ENCODE measurements at places on chromosomes 4 and X.

DNA sequence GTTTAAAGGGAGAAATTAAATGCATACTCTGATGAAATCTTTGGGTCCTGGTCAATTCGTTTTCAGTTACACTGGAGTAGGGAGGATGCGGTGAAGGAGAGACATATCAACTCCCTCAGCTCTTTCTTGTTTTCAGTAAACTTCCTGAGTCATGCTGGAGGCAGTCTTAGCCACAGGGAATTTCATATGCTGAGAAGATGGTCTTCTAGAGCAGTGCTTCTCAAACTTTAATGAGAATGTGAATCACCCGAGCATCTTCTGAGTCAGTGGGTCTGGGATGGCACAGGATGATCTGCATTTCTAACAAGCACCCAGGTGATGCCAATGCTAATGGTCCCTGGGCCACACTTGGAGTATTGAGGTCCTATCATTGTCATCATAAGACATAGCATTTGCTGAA is 214.5 kb downstream of the KIT start:
- no peak for DNase-seq
- no peaks in the 10 kb centered on the region for H3K27me3 ChIP-seq
- no peak overlapping the region for H3K27ac ChIP-seq
- no peaks in the 10 kb centered on the region for H3K36me3 ChIP-seq

DNA sequence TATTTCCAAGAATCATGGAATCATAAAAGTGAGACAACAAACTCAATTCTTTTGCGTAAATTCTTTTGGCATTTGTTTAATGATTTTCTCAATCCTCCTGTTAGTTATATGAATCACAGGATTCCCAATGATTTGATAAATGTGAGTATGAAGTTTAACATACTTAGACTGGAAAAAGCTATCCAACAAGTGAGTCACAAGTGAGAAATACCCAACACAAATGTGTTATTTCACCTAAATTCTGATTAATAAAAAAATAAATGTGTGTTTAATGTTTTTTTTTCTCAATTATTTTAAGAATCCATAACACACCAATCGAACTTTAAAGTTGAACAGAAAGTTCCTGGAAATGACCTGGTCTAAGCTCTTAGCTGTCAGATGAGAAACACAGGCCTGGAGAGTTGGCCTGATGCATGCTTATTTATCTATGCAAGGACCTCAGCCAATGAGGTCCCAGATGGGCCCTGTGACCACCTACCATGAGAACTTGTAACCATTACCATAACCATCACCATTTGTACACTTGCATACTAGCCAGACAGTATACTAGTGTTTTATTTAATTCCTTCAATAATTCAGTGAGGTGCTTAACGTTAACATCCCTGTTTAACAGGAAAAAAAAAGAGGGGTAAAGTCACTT is 386.7 kb downstream of the SPRY1 start:
- no peak for DNase-seq
- no peak overlapping the region for H3K4me3 ChIP-seq
- no peaks in the 10 kb centered on the region for H3K36me3 ChIP-seq
- no peak overlapping the region for H3K27ac ChIP-seq
- H3K4me1 ChIP-seq = no peaks in the 10 kb centered on the region

- no peaks in the 10 kb centered on the region for H3K27me3 ChIP-seq
- no peaks in the 10 kb centered on the region for H3K36me3 ChIP-seq
- H3K4me1 ChIP-seq = peaks cover 16% of the 10 kb centered on the region
- DNase-seq = no peak
- no peak overlapping the region for H3K27ac ChIP-seq
Observed at GRCh38 chr4:105060628-105061027, 86.0 kb upstream of the TET2 start.

DNA sequence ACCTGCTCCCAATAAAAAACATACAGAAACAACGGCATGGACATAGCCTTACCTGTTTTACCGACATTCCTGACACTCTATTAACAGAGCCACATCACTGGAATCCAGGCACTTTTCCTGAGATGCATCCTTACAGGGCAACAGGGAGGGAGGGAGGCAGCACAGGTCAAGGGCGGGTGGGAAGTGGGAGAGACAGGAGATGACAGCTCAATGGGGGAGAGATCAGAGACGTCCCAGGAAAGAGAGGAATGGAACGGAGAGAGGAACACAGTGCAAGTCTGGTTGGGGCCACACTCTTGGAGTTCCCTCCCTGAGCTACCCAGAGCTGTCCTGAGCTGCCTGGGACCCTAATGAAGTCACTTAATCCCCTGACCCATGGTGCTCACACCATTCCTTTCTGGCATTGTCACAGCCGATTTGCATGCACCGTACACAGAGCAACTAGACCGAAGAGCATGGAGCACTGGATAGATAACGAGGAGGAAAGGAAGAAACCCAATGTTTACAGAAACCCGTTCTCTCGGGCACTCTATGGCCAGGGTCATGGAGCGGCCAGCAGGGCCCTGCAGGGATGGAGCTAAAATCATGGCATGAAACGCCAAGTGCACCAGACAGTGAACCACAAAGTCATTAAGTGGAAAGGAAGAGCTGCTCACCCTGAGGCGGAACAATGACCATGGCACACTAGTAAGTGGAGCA is 93.1 kb downstream of the NSUN7 start:
- no peak overlapping the region for H3K4me3 ChIP-seq
- H3K27me3 ChIP-seq = no peaks in the 10 kb centered on the region
- no peak for DNase-seq
- H3K36me3 ChIP-seq = no peaks in the 10 kb centered on the region
- no peaks in the 10 kb centered on the region for H3K4me1 ChIP-seq

DNA sequence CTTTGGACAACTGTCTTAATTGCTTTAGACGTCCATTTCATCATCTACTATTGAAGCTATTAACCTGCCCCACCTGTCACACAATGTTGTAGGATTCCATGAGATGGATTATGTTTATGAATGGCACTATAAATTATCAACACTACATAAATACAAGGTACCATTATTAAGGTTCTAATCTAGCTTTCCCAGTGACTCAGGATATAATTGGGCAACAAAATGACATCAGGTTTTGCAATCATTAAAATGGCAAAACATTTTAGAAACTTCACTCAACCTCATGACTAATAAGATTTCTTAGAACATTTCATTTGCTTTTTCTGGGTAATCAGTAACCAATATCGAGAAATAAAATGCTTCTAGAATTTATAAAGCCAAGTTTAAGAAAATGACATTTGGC is 9.2 kb downstream of the HOPX start:
- H3K36me3 ChIP-seq = no peaks in the 10 kb centered on the region
- no peaks in the 10 kb centered on the region for H3K4me1 ChIP-seq

GRCh38 chr4:114758066-114758465 is 159.5 kb downstream of the UGT8 start:
- H3K4me1 ChIP-seq = no peaks in the 10 kb centered on the region
- DNase-seq = no peak
- no peaks in the 10 kb centered on the region for H3K27me3 ChIP-seq
- no peak overlapping the region for H3K27ac ChIP-seq

- H3K4me3 ChIP-seq = no peak overlapping the region
- no peak for DNase-seq
- no peak overlapping the region for H3K27ac ChIP-seq
- H3K27me3 ChIP-seq = peaks cover 6% of the 10 kb centered on the region
- no peaks in the 10 kb centered on the region for H3K4me1 ChIP-seq
- H3K36me3 ChIP-seq = no peaks in the 10 kb centered on the region
Observed at GRCh38 chr4:140643571-140644055, 74.9 kb upstream of the UCP1 start.

DNA sequence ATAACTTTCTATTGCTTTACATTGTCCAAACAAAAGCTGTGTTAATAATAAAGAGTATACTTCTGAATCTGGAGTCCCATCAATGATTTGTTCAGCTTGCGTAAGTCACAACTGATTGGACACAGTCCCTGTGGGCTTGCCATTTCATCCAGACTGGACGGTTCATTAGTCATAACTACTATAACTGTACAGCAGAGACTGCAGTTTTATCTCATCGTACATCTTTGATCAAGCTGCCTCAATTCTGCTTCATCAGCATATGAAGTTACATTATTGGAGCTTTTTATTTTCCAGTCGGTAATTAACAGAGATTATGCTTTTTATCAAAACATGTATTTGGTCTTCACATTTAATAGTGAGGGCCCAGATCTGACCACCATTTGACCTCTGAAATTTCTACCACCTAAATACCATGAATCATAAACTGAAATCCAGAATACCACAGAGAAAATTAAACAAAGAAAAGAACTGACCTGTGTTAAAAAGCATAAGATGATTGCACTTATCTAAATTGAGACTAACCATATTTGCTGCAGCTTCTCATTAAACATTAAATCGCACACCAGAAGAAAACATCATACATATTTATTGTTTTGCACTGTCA is 12.5 kb upstream of the MAB21L2 start:
- no peaks in the 10 kb centered on the region for H3K4me1 ChIP-seq
- peaks cover 19% of the 10 kb centered on the region for H3K36me3 ChIP-seq
- H3K4me3 ChIP-seq = no peak overlapping the region
- DNase-seq = no peak
- H3K27me3 ChIP-seq = no peaks in the 10 kb centered on the region
- no peak overlapping the region for H3K27ac ChIP-seq

DNA sequence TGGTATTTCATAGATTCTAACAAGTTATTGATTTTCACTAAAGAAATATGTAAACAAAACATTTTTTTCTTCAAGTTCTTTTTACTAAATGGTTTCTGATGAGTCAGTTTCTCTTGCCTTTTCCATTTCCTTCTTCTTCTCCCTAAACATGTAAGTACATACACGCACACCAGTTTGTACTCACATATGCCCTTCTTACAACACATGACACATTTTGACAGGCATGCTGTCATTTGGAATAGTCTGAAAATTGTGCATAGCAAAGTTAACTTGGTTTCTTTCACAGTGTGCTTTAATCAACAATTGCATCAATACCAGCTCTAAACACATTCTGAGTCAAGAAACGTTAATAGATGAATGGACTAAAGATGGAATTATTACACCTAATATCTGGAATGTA is 35.1 kb downstream of the PRSS12 start:
- no peaks in the 10 kb centered on the region for H3K4me1 ChIP-seq
- H3K4me3 ChIP-seq = no peak overlapping the region
- H3K27ac ChIP-seq = no peak overlapping the region

GRCh38 chr4:136935871-136936270 is 596.4 kb downstream of the PCDH18 start:
- no peak for DNase-seq
- H3K36me3 ChIP-seq = no peaks in the 10 kb centered on the region
- no peaks in the 10 kb centered on the region for H3K4me1 ChIP-seq
- H3K4me3 ChIP-seq = no peak overlapping the region
- no peak overlapping the region for H3K27ac ChIP-seq

DNA sequence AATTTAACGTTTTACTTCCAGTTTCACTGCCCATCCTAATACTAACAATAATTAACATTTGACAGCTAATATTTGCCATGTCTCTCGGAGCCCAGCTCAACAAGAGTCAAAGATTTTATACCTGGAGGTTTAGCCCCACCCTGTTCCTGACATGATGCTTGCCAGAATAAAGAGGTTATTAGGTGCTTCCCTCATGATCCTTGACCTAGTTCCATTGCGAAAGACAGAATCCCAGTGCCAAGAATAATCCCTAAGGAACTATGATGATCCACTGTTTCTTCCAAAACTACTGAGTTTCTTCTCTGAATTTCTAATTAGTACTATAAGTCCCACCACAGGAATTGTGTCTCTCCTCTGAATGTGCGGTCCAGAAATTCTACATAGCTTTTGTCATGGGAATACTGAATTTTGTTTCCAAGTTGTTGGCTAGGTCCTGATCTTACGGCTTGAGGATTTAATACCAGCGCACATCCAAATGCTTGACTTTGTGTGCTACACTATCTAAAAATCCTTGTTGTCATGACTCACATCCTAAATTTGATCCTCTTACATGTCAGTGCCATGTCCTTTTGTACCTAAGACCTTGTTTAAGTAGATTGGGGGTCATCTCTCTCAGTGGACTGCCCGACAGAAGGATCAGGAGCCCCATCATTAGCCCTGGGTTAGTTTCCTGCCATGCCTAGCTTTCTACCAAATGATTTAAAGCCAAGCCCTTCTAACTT is 23.1 kb downstream of the ANTXR2 start:
- no peak for DNase-seq
- H3K36me3 ChIP-seq = peaks cover 36% of the 10 kb centered on the region
- H3K27me3 ChIP-seq = no peaks in the 10 kb centered on the region
- peaks cover 6% of the 10 kb centered on the region for H3K4me1 ChIP-seq

DNA sequence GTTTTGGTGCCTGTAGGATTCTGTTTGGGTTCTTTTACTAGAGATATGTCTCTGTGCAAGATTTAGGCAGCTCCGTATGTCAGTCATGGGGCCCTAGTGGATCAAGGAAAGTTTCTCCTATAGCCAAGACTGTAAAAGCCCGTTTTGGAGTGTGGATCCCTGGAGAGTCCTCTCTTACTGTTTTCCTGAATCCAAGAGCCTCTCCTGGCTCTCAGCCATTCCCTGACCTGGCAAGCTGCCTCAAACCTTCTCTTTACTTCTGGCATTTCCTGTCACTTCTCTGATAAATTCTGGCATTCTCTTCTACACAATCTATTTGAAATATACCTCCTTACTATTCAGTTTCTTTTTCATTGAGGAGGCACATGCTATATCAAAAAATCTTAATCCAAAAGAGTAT is 41.4 kb downstream of the DCAF12L2 start:
- no peaks in the 10 kb centered on the region for H3K36me3 ChIP-seq
- H3K27ac ChIP-seq = no peak overlapping the region
- H3K27me3 ChIP-seq = no peaks in the 10 kb centered on the region
- DNase-seq = no peak
- H3K4me1 ChIP-seq = no peaks in the 10 kb centered on the region

GRCh38 chrX:331151-331824 is 12.7 kb upstream of the GTPBP6 start:
- H3K4me3 ChIP-seq = peak overlapping the region; percentile 33
- H3K36me3 ChIP-seq = no peaks in the 10 kb centered on the region
- no peaks in the 10 kb centered on the region for H3K27me3 ChIP-seq
- H3K4me1 ChIP-seq = no peaks in the 10 kb centered on the region

DNA sequence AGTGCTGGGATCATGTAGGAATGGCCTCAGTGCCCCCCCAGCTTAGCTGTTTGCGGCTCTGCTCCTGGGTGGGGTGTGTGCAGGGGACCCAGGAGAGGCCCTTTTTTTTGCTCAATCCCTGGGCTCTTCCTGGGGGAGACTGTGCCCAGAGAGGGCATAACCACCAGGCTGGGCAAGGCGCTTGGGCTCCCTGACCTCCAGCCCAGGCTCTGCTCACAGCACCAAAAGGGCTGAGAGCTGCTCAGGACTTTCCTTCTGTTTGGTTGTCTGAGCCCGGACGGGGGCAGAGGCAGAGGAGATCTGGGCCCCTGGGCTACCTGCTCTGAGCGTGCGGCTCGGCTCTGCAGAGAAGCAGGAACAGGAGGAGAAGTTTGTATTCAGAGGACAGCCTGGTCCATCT is 64.7 kb downstream of the PSAPL1 start:
- no peaks in the 10 kb centered on the region for H3K36me3 ChIP-seq
- no peak for DNase-seq
- no peak overlapping the region for H3K4me3 ChIP-seq

- H3K36me3 ChIP-seq = no peaks in the 10 kb centered on the region
- H3K4me1 ChIP-seq = peaks cover 53% of the 10 kb centered on the region
- H3K27ac ChIP-seq = peak overlapping the region; percentile 62
- DNase-seq = no peak
- no peaks in the 10 kb centered on the region for H3K27me3 ChIP-seq
Observed at GRCh38 chrX:13022926-13023325, 21.5 kb downstream of the FAM9C start.

GRCh38 chrX:145861818-145862217 is 44.2 kb downstream of the SLITRK2 start:
- no peak overlapping the region for H3K27ac ChIP-seq
- no peak overlapping the region for H3K4me3 ChIP-seq
- DNase-seq = no peak
- no peaks in the 10 kb centered on the region for H3K36me3 ChIP-seq
